ENCODE measurements at places on chromosomes 6 and 20.

GRCh38 chr6:122042380-122042779, 357.1 kb upstream of the HSF2 start:
- no peak for DNase-seq

GRCh38 chr6:44733868-44734267, 346.4 kb downstream of the CDC5L start:
- DNase-seq: no peak

- DNase-seq: no peak
Observed at GRCh38 chr6:165481921-165482320, 172.5 kb upstream of the C6orf118 start.

DNA sequence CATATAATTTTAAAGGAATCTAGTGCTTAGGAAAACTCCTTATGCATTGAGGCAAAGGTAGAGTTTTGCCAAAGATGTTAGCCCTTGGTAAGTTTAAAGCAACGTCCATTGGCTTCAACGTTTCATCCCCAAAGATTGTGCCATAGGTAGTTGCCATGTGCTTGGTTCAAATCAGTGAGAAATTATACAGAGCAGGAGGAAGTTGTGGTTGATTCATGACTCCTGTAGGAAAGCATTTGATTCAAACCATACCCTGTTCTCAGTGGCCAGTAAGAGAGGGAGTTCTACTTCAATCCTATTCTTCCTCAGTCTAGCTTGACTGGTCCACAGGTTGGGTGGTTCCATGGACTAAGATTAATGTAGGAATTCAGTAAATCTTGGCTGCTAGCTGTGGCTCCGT, 535.6 kb downstream of the QKI start:
- DNase-seq: no peak

DNA sequence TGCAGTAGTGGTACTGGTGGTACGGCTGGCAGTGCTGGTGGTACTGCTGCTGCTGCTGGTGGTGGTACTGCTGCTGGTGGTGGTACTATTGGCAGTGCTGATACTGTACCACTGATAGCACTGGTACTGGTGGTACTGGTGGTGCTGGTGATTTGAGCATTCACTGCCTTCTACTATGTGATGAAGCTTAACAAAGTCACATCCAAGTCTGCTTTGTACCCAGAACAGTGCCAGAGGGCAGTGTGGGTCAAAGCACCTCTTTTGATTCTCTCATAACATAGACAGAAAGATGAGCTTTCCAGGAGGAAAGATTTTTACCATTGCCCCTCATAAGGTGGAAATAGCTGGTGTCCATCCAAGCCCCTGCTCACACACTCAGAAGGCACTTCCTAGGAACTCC, 48.7 kb downstream of the ANKRD6 start:
- DNase-seq: no peak

DNA sequence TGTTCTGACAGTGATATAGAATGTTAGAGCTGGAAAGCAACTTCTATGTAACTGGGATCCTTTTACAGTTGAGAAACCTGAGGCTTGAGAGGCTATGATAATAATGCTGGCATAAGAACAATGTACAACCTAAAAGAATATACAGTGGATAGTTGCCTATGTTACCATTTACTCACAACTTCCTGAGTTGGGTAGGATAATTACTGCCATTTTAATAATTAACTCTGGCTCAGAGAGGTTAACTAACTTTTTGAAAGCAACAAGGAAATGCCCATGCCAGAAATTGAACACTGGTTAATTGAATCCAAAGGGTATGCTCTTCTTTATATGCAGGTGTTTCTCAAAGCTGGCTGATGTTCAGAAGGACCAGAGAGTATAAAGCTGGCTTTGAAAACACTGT, 530.7 kb upstream of the MAP3K7 start:
- DNase-seq: no peak

- DNase-seq: no peak
Observed at GRCh38 chr20:52536841-52537400, 345.3 kb upstream of the ZFP64 start.

DNA sequence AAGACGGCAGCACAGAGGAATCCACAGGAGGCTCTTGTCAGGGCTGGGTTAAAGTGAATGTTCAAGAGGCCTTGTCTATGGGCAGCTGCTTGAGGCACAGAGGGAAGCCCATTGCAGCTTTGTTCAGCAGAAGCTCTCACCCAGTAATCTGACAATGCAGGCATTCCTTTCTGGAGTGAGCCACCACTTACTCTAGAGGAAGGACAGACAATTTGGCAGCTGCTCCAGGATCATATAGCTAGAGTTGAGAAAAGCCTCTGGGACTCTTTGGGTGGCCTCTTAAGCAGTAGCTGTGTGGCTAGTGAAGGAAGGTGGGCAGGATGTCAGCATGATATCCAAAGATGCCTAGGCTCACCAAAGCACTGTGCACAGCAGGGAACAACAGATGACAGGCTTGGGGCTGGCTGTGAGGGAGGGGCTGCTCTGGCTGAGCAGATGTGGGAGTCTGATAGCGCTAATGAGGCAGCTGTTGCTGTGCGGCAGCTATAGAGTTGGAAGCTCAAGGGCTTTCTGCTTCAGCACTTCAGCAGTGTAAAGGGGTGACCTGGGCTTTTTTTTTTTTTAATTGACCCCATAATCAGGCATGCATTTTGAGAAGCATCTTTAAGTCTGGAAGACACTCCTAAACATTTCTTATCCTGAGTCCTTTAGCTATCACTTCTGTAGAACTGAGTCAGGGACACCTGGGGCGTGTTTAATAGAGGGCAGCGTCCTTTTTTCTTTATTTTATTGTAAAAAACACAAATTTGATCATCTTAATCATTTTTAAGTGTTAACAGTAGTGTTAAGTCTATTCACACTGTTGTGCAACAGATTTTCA, 27.2 kb downstream of the CMTR1 start:
- no peak for DNase-seq

GRCh38 chr6:3289664-3290055, 30.9 kb downstream of the PSMG4 start:
- no peak for DNase-seq

DNA sequence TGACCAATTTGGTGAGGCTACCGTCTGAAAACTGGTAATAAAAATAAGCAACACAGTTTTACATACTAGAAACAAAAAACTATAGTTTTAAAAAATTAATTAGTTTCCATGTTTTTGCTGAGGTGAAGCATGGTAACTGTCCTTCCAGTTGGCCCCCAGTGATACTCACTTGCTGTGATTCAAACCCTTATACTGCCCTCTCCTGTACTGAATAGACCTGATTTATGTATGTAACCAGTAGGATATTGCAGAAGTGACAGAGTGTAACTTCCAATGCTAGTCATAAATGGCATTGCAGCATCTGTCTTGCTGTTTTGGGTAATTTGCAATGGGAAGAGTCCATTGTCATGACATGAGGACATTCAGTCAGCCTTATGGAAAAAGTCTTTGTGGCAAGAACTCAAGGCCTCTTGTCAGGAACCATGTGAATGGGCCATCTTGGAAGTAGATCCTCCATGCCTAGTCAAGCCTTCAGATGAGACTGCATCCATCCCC, 8.9 kb upstream of the CHD6 start:
- DNase-seq: no peak

DNA sequence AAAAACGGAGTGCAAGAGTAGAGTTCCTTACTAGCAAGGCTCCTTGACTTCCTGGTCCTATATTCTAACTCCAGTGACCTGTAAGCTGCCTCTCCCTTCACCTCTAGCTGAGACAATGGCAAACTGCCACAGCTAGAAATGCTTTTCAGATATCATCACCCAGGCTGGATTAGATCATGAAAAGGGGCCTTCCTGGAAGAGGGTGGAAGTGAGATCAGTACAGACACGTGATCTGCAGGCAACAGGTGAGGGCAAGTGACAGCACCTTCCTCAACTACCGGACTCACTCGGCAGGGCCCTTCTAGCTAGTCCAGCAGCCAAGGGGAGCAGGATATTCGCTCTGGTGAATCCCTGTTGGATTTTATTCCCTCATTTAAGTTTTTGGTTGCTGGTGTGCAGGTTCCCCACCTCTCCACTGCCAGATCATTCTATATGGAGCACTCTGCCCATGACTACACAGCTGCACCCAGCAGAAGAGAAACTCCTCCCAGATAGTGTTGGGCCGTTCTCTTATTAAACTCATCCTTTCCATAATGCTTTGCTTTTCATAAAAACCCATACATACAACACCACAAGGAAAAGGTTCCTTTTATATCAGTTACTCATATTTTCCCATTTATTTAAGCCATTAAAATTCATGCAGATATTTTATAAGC, 26.4 kb upstream of the FAM83C start:
- DNase-seq: no peak

- DNase-seq: no peak
Observed at GRCh38 chr20:57985278-57985677, 243.2 kb downstream of the ANKRD60 start.

All from CD8-positive, alpha-beta T cell (primary cell).